ENCODE measurements at places on chromosomes 2 and 18. TPM values are rescaled to one million over a fixed set of nuclear protein-coding genes. Genes with fewer than 3 reads are reported as not detected.

Gene GRHL1
- total RNA-seq = 3.0 TPM

Gene LAMA1
- total RNA-seq = 0.65 TPM

Gene KCNS3
- total RNA-seq = 7.6 TPM

Gene FNDC4
- 3.8 TPM for total RNA-seq

Gene SERPINB4
- total RNA-seq = not detected

Gene ADD2
- 3.8 TPM for total RNA-seq

DNA sequence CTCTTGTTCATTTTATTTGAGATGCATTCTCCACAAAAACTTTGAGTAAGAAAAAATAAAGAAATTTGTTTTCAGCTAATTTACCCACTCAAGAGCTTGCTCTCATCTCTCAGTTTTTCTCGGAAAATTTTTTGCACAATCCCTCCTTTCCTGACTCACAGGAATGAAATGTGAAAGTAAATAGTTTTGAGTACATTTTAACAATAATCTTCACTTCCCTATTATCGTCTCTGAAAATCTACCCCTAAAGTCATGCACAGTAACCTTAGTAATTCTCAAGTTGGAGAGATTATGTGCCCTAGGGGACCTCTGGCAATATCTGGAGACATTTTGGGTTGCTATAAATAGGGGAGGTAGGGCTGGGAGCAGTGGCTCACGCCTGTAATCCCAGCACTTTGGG, 2.6 kb downstream of the CYB5A start:
- H3K4me1 ChIP-seq = peaks cover 22% of the 10 kb centered on the region
- H3K27me3 ChIP-seq = no peaks in the 10 kb centered on the region
- no peak for DNase-seq
- H3K36me3 ChIP-seq = no peaks in the 10 kb centered on the region

GRCh38 chr2:159042115-159042850, 73.8 kb downstream of the TANC1 start:
- peak; percentile 52 for DNase-seq
- H3K4me1 ChIP-seq = peaks cover 7% of the 10 kb centered on the region
- no peak overlapping the region for H3K4me3 ChIP-seq
- no peaks in the 10 kb centered on the region for H3K27me3 ChIP-seq
- H3K36me3 ChIP-seq = no peaks in the 10 kb centered on the region

- H3K27me3 ChIP-seq = no peaks in the 10 kb centered on the region
- DNase-seq = no peak
- no peaks in the 10 kb centered on the region for H3K36me3 ChIP-seq
- H3K4me1 ChIP-seq = no peaks in the 10 kb centered on the region
- no peak overlapping the region for H3K27ac ChIP-seq
These were observed 103.3 kb downstream of the AOX1 start for GRCh38 chr2:200689115-200689514.

DNA sequence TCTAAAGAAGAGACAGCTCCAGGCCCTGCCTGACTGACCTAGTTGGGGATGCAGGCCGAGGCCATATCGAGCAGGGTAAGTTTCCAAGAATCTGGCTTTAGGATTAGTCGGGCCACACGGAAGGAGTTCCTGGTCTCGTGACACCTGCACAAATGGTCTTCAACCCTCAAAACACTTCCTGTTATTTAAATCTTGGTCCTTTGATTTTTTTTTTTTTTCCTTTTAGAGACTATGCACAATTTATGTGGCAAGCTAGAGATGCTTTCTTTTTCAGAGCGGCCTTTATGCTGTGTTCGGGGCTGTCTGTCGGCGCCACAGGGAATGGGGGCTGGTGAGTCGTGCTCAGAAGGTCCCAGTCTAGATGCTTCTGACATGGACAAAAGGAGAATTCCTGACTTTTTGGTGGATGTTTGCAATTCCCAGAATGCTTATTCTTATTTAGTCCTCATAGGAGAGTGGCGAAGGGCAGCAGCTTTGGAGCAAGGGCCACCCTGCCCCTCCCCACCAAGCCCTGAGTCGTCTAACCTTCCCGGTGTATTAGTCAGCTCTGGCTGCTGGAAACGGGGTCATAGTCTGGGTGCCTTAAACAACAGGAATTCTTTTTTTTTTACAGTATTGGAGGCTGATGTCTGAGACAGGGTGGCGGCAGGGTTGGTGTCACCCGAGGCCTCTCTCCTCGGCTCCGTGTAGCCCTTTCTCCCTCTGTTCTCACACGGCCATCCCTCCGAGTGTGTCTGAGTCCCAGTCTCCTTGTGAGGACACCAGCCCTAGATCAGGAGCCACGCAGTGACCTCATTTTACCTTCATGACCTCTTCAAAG, 27.4 kb downstream of the HPCAL1 start:
- no peaks in the 10 kb centered on the region for H3K36me3 ChIP-seq
- DNase-seq = no peak
- H3K27me3 ChIP-seq = no peaks in the 10 kb centered on the region
- peaks cover 15% of the 10 kb centered on the region for H3K4me1 ChIP-seq
- no peak overlapping the region for H3K27ac ChIP-seq

DNA sequence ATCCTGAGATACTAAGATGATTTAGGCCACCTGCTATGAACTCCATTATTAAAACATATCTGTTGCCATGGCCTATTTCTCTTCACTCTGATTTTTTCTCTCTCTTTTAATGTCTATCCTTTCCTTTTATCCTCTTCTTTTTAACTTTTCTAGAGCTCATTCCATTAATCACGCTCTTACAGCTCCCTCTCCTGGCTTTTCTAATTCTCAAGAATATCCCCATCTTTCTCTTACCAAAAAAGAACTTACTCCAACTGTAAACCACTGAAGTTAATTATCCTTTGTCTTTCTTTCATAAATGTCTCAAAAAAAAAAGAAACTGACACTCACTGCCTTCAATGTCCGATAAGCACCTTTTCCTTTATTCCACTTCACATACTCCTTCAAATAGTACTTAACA, 7.9 kb downstream of the PPP3R1 start:
- no peak for DNase-seq
- H3K36me3 ChIP-seq = no peaks in the 10 kb centered on the region
- no peak overlapping the region for H3K4me3 ChIP-seq
- no peaks in the 10 kb centered on the region for H3K27me3 ChIP-seq

- H3K27me3 ChIP-seq = no peaks in the 10 kb centered on the region
- H3K4me3 ChIP-seq = no peak overlapping the region
- H3K36me3 ChIP-seq = peaks cover 6% of the 10 kb centered on the region
- H3K27ac ChIP-seq = no peak overlapping the region
- DNase-seq = no peak
These were observed 157.4 kb downstream of the DTNA start for GRCh38 chr18:34867520-34867919.

DNA sequence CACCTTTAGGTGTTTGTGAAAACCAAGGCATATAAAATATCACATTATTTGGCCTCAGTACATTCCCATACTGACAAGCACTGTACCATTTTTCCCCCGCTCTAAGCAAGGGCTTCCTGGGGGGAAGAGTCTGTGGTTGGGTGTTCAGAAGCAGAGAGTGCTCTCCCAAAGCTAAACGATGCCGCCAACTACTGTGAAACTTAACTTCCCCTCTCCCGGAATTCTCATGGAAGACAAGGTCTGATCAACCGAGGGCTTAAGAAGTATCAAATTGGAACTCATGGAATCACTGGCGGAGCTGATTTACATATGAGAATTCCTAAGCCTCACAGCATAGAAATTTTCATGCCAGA, 433 bp upstream of the MFF start:
- no peaks in the 10 kb centered on the region for H3K36me3 ChIP-seq
- peak overlapping the region; percentile 94 for H3K27ac ChIP-seq
- no peaks in the 10 kb centered on the region for H3K27me3 ChIP-seq
- peaks cover 12% of the 10 kb centered on the region for H3K4me1 ChIP-seq
- H3K4me3 ChIP-seq = peak overlapping the region; percentile 91

GRCh38 chr2:56892382-56892781, 708.6 kb downstream of the CCDC85A start:
- H3K4me3 ChIP-seq = no peak overlapping the region
- H3K4me1 ChIP-seq = no peaks in the 10 kb centered on the region
- H3K27ac ChIP-seq = no peak overlapping the region

All from pancreas (tissue), 10 donors.